Myocyte (in vitro differentiated cells): ENCODE measurements at places on chromosomes 5 and 9. TPM values are rescaled to one million over a fixed set of nuclear protein-coding genes. Genes with fewer than 3 reads are reported as not detected.

The PCDHGA1 gene
- 5.2 and 5.9 TPM in 2 replicates for total RNA-seq

The SPATA31A3 gene
- not detected in 2 replicates for total RNA-seq

GRCh38 chr9:134068744-134069479 is 1.1 kb upstream of the BRD3 start:
- no peak for DNase-seq

DNA sequence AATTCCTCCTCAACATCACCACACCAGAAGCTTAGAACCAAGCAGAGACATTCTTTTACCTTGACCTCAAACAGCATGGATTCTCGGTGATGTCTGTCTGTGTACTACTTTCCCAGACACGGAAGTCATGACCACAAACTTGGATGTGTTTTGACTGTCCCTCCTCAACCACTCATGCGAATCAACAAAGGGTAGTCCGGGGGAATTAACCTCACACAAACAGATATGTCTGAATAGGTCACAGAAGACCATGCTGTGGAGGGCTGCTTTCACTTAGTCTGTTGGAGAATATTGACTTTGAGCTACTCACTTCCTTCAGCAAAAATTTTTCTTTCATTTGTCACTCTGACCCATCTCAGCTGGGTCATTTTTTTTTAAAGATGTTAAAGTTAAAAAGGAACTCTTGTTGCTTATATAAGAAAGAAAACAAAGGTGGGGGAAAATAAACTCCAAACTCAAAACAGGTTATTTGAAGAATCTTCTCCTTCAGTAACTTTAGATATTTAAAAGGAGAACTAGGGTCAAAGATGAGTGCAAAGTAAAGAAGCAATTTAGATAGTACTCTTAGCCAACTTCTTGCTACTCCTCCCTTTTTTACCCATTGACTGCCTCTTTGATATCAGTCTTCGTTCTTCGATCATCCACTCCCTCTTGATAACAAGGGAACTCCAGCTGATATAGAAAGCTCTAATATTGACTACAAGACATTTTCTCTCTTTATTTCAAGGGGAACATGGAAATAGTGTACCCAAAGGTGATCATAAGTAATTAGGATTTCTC is 343.4 kb upstream of the CDH6 start:
- no peak for DNase-seq

GRCh38 chr5:67268231-67269021 is 71.8 kb upstream of the CD180 start:
- peak; percentile 88 for DNase-seq

The SPRY4 gene
- 11.6 and 13.1 TPM in 2 replicates for total RNA-seq

DNA sequence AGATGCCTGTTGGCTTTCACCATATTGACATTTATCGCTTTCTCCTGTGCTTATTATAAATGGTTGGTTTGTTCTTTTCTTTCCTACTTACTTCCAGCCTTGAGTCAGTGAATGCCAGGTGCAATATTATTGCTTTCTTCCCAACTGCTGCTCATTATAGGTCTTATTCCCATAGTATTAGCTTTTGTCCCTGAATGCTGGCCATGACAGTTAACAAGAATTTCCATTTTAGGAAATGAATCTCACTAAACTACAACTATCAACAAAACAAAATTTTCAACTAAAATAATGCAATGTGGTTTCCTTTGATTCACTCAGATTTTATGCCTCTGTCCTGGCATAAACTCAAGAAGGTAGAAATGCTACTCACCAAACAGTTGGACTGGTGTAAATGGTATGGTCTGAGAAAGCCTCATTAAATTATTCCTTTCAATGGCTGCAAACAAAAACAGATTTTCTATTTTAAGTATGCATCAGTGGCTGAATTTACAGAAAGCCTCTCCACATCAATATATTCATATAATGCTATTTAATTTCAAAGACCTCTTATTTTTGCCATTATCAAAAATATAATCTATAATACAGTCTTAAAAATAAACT is 145.4 kb downstream of the TRPM6 start:
- no peak for DNase-seq

DNA sequence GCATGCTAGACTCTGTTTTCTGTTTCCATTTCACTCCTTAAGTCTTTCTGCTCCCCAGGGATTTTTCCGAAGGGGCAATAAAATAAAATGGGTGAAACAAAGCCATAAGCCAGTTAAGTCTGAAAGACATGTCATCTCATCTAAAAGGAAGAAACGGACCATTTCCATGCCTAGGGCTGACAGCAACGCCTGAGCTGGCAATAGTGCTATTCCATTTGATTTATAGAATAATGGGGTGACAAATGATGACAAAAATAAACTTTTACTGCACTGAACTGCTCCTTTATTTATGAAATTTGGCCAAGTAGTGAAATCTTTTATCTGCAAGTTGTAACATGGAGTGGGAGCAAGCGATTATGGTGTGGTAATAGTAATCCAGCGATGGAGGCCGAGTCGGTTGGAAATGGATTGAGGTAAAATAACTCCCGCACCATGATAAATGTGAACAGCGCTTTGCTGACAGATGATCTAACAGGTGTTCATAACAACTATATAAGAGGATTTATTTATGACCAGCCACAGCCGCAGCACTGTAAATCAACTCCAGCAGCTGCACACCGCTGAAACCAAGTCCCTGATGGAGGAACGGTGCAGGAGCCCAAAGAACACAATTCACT is 219.8 kb upstream of the TBCA start:
- DNase-seq: peak; percentile 67

DNA sequence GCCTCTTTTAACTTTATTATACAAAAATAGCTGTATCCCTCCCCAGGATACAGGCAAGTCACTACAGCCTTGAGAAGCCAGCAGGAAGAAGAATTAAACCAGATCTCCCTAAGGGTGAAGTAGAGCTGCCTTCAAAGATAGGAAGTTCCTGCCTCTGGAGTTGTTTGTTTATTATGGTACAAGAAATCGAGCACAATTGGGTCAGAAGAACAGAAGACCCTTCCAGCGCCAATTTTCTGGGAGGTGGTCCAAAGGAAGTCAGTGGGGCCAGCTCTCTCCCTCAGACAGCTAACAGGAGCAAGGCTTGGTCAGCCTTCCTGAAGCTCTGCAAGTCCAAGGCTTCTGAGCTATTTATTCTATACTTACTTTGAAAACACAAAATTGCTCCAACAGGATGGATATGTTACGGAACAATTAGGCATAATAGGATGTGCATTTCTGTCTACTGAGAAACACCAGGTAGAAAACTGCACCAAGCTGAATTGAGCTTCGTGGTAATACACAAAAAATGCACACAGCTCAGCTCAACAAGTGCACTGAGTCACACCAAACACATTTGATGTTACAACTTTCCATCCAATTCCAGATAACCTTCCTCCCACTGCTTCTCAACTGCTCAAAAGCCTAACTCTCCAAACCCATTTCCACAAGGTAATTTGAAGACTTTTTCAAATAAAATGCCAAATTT is 16.0 kb downstream of the SERINC5 start:
- peak; percentile 22 for DNase-seq

The TXNDC8 gene
- total RNA-seq: not detected in 2 replicates

GRCh38 chr9:20404192-20404813 is 218.0 kb downstream of the MLLT3 start:
- DNase-seq: no peak

GRCh38 chr5:146878476-146879172 is at the start of gene PPP2R2B:
PPP2R2B (minus strand) TSS chr5:146878757.
- DNase-seq: peak; percentile 44

GRCh38 chr9:87354147-87354546 is 143.5 kb upstream of the DAPK1 start:
- DNase-seq: no peak

DNA sequence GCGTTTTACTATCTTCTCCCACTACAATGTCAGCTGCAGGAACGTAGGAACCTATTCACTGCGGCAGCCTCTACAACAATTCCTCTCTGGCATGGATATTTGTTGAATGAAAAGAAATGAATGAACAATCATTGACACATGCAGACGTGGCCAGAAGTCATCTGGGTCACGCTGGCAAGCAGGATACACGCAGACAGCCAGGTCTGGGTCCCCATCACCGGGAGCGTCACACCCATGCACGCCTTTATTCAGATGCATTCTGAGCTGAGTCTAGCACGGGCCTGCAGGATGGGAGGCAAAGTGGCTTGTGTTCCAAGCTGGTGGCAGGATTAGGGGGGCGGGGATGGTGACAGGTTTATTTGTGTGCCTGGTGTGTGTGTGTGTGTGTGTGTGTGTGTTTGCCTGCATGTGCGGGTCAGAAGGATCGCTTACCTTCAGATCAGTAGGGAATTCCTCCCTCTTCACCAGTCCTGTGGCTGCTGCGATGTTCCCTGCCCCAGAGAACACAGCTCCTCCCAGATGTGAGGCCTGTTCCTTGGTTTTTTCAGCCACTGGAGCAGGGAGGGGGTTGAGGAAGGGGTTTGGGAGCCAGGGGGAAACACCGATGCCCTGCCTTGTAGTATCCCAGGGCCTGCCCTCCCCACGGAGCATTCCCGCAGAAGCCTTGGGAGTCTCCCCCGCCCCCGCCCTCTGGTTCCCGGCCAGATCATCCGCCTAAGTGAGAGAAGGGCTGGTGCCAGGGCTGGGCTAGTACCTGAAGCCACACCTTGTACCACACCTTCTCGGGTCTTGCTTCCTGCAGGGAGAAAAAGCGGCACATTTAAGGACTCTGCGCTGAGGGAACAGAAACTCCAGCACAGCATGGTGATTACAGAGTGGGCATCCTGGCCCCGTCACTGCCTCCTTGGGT is 4.1 kb downstream of the SNCB start:
- DNase-seq: no peak

GRCh38 chr9:38359689-38360385 is 32.7 kb upstream of the ALDH1B1 start:
- peak; percentile 86 for DNase-seq

- DNase-seq: peak; percentile 15
Measured at GRCh38 chr5:96243203-96243602, 189.8 kb downstream of the PCSK1 start.

The SLC6A3 gene
- total RNA-seq: 0.16 TPM in 1 of 2 replicates, not detected in the other

- DNase-seq: peak; percentile 18
Measured at GRCh38 chr9:101315112-101315450, 69.7 kb downstream of the BAAT start.

GRCh38 chr9:124054582-124055227 is 43.1 kb downstream of the LHX2 start:
- DNase-seq: peak; percentile 97

GRCh38 chr5:108548684-108549596 is 167.0 kb upstream of the FBXL17 start:
- no peak for DNase-seq

DNA sequence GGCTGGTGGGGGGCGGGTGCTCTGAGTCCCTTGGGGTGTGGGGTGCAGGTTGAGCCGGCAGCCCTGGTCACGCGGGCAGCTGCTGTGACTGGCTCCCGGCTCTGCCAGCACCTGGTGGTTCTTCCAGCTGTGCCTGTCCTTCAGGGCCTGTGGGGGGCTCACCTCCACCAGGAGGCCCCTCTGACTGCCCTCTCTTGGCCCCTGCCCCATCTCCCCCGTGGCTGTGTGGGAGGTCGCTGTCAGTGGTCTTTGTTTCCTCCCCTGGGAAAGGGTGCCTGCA is 3.3 kb downstream of the RXRA start:
- peak; percentile 60 for DNase-seq

GRCh38 chr5:174529925-174530681 is 194.3 kb upstream of the MSX2 start:
- no peak for DNase-seq

DNA sequence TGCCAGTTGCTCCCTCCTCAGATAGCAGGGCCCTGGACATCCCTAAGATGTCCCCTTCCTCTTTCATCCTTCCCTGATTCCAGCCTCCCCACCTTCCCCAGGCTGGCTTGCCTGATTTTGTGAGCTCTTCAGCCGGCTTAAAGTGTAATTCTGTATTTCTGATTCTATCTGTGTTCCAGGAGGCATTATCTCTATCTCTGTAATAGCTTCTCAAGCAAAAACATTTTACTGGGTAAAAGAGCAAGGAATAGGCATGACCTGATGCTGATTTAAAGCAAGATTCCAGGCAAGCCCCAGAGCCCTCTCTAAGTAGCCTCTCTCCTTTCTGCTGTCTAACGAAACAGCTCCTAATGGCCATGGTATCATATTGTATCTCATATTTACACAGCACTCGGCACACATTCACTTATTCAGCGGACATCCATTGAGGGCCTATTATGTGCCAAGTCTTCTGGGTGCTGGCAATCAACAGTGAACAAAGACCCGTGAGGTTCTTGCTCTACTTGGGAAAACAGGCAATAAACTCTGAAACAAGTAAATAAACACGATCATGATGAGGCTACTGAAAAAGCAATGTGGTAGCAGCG is 100.9 kb upstream of the MSX2 start:
- DNase-seq: no peak

The CCDC192 gene
- total RNA-seq: not detected in 2 replicates
